ENCODE measurements at places on chromosomes 1 and 21. TPM values are rescaled to one million over a fixed set of nuclear protein-coding genes. Genes with fewer than 3 reads are reported as not detected.

Gene PCAT6
- 2.0 TPM for polyA plus RNA-seq

DNA sequence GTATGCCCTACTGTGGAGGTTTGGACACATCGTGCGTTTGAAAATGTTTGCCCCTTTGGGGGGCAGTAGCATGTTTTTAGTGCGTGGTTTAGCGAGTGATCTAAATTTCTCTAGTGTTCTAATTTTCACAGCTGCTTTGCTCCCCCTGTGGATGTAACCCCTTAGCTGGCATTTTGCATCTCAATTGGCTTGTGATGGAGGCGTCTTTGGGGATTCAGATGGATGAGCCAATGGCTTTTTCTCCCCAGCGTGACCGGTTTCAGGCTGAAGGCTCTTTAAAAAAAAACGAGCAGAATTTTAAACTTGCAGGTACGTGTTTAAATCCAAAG is 836 bp downstream of the CDC7 start:
- DNase-seq: no peak

Gene FMO5
- polyA plus RNA-seq: 10.6 TPM

Gene IBA57
- polyA plus RNA-seq: 6.0 TPM

- no peak for DNase-seq
These were observed 41.6 kb upstream of the GRHL3 start for GRCh38 chr1:24277420-24278169.

GRCh38 chr1:180950321-180950720 is 37.6 kb downstream of the KIAA1614 start:
- DNase-seq: no peak

All from left lung (tissue), 14 donors.